NCI-H187 treated with DMSO at 0.1 percent for 48 hours (cell line): ENCODE measurements at places on chromosomes 7 and 10.

DNA sequence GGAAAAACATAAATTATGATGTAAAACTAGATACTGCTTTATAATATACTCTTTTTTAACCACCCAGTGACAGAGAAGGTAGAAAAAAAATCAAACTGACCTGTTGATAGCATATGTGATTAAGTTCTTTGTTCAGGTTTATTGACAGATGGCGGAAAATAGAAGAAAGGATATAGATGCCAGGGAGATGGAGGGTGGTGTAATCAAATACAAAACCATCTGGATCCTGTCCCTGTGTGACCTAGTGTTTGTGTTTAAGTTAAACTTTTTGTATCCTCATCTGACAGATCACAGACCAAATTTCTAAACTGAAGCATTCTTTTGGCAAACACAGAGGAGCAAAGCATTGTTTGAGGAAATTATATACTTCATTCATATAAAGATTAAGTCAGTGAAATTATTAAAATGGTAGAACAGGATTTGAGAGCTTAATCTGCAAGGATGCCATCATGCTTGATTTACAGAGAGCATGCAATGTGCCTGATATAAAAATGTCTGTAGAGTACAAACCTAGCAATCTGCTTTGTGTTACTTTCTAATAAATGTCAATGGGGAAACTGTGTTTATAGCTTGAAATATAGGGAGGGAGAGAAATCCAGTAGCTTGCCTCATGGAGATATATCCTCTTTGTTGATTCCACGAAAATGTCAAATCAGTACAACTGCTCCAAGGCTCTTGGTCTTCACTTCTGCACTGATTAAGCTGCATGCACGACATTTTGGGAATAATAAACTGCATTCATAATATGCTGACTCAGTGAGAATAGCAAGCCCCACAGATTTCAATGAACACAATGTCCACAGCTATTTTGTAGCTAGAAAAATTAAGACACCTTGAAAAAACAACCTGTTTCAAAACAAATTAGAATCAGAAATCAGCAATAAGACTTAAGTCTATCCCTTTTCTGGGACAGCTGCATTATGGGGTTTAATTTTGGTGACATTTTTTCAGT lies 39.0 kb downstream of the SEM1 start:
- DNase-seq, result no peak

DNA sequence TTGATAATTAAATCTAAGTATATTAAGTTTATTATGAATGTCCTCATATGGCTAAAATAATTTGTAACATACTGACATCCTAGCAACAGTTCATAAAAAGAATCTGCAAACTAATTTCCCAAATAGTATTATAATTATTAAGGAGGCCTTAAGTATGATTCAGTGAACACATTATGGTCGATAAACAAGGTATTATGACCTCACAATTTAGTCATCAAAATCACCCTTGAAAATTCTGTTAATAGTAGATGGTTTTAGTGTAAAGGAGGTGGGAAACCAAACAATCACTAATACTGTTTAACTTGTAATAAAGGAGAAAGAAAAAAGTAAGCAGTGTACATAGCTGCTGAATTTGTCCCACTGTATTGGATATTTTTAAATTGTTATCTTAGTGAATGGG lies 2.1 kb downstream of the ETV1 start:
- no peak for DNase-seq

DNA sequence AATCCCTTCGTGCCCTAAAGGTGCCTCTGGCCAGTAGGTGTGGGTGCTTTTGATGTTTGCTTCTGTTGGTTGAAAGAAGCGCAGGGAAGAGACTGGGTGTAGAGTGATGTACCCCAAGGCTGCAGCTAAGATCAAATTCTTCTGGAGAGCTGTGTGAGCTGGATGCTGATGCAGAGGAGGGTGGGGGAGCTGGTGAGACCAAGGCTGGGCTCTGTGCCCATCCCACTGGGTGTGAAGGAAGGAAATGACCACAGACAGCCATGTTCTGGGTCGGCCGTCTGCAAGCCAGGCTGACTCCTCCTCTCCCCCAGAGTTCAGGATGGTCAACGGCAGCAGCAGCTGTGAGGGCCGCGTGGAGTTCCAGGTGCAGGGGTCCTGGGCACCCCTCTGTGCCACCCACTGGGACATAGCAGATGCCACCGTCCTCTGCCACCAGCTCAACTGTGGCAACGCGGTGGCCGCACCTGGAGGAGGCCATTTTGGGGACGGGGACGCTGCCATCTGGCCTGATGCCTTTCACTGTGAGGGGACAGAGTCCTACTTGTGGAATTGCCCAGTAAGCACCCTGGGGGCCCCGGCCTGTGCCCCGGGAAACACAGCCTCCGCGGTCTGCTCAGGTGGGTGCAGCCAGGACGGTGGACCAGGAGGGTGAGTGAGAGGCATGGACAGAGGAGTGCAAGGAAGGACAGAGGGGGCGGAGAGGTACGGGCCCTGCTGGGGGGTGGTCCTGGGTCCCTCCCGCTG lies 5.1 kb downstream of the SCART1 start:
- no peak for DNase-seq

GRCh38 chr10:103669243-103669929 lies 175.9 kb downstream of the NEURL1 start:
- no peak for DNase-seq

DNA sequence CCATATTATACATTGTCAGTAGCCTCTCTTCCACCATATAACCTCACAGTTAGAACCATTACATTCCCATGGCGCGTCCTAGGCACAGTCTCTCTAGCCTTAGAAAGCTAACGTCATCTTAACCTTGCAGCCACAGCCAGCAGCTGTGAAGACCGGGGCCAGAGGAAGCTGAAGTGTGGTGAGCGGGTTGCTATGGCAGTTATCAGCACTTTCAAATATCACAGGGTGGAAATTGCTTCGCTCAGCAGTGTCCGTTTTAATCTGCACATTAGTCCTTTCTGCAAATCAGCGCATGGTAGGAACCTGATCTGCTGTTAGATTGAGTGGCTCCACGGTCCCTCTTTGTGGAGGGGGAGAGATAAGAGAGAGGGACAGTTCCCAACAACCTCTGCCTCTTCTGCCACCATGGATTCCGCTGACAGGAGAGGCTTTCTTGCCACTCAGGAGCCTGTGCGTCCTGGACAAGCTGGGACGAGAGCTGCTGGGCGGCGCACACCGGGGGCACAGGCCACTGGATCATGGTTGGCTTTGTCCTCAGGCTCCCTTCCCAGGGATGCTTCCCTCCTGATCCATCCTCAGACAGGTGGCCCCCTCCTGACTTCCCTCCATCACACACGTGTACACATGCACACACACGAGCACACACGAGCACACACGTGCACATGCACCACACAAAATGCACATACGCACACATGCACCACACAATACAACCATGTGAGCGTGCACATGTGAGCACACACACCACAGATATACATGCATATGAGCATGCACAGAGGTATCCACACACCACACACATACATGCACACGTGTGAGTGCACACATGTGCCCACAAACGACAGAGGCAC lies 93.8 kb downstream of the WDR37 start:
- DNase-seq, result no peak

- no peak for DNase-seq
These were observed 11.0 kb downstream of the MAPK8 start for GRCh38 chr10:48317321-48317990.

DNA sequence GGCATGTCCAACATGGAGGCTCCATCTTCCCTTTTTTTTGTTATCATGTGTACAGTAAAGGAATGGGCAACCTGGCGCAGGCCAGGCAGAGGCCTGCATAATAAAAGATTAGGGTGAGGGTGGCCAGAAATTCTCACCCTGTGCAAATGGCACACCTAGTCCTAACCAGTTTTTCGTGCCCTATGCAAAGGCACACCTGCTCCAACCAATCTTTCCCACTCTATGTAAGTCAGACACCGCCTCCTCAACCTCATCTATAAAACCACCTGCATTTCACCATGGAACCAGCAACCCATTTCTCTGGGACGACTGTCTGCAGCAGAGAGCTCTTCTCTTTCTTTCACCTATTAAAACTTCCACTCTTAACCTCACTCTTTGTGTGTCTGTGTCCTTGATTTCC lies 16.1 kb downstream of the TBATA start:
- no peak for DNase-seq

DNA sequence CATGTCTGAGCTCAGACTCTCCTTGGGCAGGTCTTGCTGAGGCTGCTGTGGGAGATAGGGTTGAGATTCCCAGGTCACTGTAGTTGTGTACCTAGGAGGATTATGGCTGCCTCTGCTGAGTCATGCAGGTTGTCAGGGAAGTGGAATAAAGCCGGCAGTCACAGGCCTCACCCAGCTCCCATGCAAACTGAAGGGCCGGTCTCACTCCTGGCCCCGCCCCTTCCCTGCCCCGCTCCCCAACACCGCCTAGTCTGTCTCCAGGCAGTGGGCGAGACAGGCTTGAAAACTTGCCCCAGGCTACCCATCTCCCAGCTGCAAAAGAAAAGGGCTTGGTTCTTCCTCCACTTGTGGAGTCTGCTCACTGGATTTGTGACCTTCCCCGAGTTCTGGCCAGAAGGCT lies 41.6 kb upstream of the SDHAF3 start:
- no peak for DNase-seq

DNA sequence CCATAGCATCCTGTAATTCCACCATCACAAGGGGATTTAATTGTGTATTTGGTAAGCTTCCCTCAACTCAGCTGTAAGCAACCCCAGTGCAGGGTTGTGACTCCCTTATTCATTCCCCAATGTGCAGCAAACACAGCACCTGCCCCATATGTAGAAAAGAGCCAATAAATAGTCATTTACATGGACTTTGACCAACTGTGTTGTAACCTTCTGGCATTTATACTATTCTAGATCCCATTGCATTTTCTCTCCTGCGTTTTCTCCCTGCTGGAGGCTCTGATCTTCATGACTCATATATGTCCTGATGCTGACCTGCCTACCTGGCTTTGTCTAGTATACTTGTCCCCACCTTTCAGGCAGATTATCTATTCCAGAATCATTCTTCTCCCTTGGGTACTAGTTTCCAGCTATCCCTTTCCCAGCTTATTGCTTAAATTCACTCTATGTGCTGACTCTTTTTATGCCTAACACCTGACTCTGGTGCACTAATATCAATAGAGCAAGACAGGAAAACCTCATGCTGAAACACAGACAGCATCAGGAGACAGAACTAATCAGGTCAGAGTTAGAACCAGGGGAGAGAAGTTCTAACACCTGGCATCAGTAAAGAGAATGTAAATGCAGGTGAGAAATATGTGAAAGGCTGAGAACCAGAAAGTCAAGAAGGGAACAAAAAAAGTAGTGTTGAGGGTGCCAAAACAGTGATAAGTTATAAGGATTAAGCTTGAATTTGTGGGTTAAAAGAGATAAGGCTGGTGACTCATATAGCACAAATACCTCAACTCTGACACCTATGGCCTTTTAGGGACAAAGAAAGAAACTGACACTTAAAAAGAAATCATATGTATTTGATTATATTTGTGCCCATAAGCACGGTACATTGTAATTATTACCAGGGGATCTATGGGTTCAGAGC lies 402.7 kb downstream of the IPMK start:
- DNase-seq, result no peak

GRCh38 chr7:115516341-115516740 lies 514.2 kb downstream of the TFEC start:
- no peak for DNase-seq
